ENCODE measurements at places on chromosomes 4 and X.

GRCh38 chr4:120447774-120448173 lies 381.1 kb upstream of the MAD2L1 start:
- no peak for DNase-seq

DNA sequence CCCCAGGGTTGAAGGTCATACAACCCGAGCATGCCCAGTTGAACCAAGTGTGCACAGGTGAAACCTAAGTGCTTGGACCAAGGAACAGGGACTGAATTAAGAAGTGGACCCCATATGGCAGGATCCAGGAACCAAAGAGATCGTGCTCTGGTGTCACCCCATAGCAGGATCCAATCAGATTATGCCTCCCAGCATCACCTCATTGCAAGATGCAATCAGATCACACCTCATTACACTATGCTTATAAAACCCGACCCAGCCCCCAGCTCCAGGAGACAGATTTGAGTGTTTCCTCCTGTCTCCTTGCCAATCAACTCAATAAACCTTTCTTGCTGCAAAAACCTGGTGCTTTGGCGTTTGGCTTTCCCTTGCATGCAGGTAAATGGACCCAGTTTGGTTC lies 37.6 kb downstream of the EFHC2 start:
- DNase-seq = no peak

GRCh38 chrX:153339662-153340061 lies 5.7 kb downstream of the ZNF275 start:
- DNase-seq = no peak

DNA sequence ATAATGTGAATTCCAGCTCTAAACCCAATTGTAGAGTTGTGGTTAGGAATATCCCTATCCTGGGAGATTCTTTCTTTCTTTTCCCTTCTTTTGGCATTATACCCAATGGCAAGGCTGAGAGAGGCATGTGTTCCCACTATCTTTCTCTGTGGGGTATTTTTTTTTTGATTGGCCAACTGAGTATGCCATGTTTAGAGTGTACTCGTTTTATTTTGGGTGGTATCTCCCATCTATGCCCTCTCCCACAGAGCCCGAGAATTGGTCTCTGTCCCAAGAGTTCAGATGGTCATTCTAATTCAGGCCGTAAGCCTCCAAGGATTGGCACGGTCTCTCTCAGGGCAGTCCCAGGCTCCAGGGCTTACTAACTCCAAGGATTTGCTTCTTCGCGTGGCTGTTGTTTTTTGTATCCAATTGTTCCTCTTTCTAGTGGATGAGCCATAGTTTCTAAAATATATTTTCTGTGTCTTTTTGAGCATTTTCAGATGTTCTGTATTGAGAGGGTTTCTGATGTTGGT lies 198.8 kb downstream of the SLC4A4 start:
- DNase-seq = no peak

GRCh38 chr4:122107680-122108079 lies 44.5 kb upstream of the BLTP1 start:
- DNase-seq = no peak

- DNase-seq = no peak
Observed at GRCh38 chr4:91684955-91685354, 618.8 kb upstream of the GRID2 start.

- no peak for DNase-seq
Observed at GRCh38 chrX:16433021-16433420, 216.9 kb upstream of the S100G start.

- no peak for DNase-seq
Observed at GRCh38 chr4:179666226-179666625, 2224.0 kb upstream of the AGA start.

- no peak for DNase-seq
Observed at GRCh38 chrX:136635235-136635634, 12.7 kb upstream of the CD40LG start.

- DNase-seq = no peak
Observed at GRCh38 chr4:107220976-107221375, 184.9 kb upstream of the DKK2 start.

DNA sequence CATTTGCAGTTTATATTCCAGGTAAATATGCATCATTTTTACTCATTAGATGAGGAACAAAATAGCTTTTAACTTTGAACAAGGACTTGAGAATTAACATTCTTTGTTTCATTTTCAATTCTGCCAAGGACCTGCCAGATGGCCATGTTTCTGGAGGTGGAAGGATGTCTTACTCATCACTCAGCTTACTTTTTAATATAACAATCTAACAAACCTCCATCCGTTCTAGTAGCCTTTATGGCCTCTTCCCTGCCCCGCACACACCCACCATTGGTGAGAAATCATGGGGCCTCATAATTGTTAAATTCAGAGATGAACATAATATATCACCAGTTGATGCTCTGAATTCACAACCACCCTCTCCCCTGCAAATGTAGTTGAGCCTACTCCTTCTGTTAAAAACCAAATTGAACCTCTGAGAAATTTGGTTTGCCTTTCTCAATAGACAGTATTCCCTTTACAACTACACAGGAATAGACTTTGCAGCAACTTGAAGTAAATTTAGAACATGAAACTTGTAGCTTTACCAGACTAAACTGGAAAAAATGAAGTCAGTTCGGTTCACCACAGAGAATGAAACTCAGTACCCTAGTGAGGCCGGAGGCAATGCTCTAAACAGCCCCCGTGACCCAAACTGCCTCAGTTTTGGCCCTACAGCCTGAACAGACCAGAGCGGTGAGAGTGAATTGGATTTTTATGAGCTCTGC lies 50.1 kb upstream of the ACSL4 start:
- no peak for DNase-seq

DNA sequence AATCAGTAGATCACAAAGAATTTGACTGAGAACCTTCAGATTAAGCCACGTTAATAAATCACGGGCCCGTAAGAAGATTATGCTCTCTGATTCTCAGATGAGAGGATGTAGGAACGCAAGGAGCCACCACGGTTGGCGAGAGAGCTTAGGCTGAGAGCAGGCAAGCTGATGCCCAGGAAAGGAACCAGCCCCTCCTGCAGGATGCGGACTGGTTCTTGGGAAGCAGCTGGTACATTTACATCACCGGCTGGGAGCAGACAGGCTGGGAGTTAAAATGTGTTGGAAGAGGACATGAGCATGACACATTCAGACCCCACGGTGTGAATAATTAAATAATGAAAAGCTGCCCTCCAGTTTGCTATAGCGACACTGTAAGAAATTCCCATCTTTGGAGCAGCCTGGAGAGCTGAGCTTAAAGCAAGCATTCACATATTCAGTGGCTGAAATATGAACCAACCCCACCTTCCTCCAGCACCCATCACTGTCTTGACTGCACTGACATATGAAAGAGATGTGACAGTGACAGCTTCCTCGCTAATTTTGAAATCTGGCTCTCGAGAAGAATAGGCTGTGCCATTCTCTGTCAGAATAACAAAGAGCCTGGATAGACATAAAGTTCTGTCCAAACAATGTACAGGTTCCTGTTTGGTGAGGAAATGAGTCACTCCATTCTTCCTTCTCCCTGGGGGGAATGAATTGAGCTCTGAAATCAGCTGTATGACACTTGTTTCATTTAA lies 33.1 kb downstream of the LNX1 start:
- no peak for DNase-seq

GRCh38 chr4:155445306-155445705 lies 68.5 kb upstream of the MAP9 start:
- no peak for DNase-seq

- DNase-seq = no peak
Observed at GRCh38 chr4:134490863-134491262, 289.3 kb upstream of the PABPC4L start.

DNA sequence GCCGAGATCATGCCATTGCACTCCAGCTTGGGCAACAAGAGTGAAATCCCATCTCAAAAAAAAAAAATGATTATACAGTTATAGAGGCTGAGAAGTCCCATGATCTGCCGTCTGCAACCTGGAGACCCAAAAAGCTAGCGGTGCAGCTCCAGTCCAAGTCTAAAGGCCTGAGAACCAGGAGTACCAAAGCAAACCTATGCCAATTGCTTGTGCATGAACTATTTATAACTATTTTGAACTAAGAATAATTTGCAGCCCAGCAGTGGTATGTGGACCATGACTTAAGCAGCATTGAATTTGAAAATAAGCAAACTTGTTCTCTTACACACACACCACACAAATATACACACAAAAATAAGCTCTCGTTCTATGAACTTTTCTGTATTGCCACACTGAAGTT lies 51.8 kb downstream of the TASL start:
- no peak for DNase-seq

DNA sequence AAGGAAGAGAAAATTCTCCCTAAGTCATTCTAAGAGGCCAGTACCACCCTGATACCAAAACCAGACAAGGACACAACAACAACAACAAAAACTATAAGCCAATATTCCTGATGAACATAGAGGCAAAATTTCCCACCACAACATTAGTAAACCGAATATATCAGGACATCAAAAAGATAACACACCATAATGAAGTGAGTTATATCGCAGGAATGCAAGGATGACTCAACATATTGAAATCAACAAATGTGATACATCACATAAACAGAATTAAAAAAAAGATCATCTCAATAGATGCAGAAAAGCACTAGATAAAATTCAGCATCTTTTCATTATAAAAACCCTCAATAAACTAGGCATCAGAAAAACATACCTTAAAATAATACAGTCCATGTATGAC lies 1844.4 kb upstream of the PCDH10 start:
- no peak for DNase-seq

- no peak for DNase-seq
Observed at GRCh38 chr4:116839826-116840225, 245.6 kb downstream of the TRAM1L1 start.

DNA sequence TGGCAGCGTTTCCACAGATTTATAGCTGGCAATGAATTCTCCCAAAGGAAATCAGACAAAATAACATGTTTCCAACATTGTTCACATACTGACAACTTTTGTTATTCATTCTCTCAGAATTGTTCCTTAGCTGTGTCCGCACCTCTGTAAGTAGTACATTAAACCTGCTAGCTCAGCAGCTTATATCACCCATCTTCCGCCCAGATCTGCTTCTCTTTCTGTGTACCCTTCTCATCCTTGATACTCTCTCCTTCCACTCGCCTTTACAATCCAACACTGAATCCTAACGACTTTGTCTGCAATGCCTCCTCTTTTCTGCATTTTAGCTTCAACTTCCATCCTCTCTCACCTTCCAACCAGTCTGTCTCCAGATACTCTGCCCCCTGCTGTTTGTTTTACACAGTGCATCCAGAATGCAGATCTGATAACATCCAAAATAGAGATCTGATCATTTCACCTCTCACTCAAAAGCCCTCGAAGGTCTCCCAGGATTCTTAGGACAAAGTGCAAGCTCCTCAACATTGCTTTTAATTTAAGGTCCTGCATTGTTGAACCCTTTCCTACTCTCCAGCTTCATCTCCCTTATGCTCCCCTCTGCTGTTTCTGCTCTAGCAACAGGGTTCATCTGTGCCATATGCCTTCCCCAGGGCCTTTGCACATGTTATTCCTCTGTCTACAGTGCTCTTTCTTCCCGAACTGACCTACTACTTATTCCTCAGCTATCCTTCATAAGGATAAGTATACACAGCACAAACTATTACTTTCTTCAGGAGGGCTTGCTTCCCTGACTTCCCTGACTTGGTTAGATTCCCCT lies 67.3 kb upstream of the VBP1 start:
- DNase-seq = peak; percentile 65

GRCh38 chr4:149050840-149051239 lies 608.6 kb upstream of the NR3C2 start:
- DNase-seq = no peak

DNA sequence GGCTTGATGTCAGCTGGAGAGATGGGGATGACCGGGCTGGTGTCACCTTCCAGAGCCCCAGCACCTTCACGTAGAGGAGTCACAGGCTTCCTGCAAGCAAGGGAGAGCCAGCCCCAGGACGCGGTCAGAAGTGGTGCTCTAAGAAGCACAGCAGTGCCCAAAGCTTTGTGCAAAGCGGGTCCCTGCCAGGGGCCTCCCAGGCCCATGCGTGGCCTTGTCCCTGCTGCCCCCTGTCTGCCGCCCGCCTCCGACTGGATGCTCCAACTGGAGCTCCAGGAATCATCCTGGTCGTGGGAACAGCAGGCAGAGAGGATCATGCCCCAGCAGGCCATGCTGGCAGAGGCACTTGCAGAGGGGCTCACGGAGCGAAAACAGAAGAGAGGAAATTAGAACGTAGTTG lies 40.1 kb upstream of the LRPAP1 start:
- no peak for DNase-seq

- DNase-seq = no peak
Observed at GRCh38 chr4:162401021-162401420, 237.2 kb upstream of the FSTL5 start.

DNA sequence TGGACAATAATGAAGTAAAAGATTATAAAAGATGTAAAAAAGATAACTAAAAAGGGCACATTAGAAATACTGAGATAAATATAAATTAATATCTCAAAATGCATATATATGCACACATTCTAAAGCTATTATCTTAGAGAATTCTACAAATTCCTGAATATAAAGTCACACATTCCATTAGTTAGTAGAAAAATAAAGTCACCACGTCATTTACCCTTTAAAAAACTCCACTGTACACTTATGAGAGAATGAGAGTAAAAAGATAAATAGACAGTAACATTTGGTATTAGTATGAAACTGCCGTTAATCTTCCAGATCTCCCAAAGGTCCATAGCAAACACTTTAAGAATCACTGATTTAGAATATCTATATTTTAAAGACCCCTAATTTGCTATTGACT lies 67.2 kb upstream of the IL15 start:
- no peak for DNase-seq

- no peak for DNase-seq
Observed at GRCh38 chr4:151472711-151473110, 63.7 kb downstream of the FHIP1A start.

DNA sequence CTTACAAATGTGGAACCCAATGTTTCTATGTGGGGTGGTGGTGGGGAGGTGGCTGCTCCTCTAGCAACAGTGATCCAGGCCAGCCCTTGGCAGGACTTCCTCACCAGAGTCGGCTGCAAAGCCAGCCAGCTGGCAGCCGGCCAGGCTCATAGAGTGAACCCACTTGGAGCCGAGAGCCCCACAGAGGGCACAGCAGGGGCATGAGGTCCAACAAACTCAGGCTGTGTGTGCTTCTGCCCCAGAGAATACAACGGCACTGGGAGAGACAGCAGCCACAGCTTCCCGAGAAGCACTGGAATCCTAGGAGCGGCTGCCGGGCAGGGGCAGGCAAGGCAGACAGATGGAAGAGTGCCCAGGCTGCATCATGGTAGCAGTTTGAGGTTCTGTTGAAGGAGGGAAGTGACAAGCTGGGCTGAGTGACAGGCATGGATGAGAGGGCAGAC lies 23.5 kb upstream of the SOWAHD start:
- no peak for DNase-seq

GRCh38 chrX:108735679-108736508 lies 469 bp downstream of the IRS4 start:
- no peak for DNase-seq

Data from mucosa of descending colon (tissue), 3 donors.